ENCODE measurements at places on chromosomes 4 and X. TPM values are rescaled to one million over a fixed set of nuclear protein-coding genes. Genes with fewer than 3 reads are reported as not detected.

DGAT2L6 gene
- not detected for total RNA-seq

MAP3K15 gene
- 0.37 TPM for total RNA-seq

DNA sequence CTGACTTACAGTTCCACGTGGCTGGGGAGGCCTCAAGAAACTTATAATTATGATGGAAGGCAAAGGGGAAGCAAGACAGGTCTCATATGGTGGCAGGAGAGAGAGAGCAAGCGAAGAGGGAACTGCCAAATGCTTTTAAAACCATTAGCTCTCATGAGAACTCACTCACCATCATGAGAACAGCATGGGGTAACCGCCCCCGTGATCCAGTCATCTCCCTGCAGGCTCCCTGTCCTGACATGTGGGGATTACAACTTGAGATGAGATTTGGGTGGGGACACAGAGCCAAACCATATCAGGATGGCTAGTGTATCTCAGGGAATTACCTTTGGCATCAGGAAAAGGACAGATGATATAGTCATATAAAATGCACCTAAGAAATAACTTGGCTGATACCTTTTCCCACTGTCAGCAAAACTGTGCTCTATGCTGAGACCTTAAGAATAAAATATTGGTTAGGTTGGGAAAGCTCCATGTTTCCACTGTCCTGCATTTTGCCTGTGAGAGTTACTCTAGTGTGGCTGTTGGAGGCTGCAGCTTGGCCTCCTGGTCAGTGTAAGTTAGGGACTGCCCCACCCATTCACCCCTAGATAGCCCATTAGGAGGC is 110.3 kb downstream of the UCHL1 start:
- DNase-seq, result no peak

GRCh38 chr4:165191348-165191656 is 16.1 kb upstream of the KLHL2 start:
- DNase-seq, result no peak

DNA sequence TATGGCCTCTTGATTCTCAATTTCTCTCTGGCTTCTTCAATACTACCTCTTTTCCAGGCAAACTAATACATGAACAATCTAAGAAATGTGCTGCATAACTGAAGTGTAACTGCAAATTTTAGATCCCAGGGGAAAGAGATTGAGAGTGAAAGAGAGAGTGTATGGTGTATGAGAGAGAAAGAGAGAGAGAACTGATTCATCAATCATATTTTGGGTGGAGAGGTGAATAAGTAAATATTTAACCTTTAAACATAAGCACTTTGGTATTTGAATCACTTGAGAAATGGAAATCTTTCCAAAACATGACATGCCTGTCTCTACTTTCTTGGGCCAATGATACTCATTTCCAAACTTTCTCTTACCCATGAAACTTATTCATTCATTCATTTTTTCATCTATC is 147.2 kb upstream of the DIPK2B start:
- DNase-seq, result no peak

DNA sequence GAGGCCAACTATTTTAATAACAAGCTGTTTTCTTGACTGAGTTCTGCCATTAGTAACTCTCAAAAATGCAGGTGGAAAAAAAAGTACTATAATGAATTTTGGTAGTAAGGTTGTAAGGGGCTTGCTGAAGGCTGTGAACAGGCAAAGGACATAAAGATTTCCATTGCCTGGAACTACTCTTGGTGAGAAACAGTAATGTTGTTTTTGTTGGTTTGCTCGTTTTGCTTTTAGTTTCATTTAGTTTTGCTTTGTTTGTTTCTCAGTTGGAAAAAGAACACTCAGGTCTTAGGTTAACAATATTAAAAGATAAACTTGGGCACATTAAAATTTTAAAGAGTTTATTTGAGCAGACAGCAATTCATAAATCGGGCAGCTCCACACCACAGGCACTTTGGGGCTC is 824.5 kb upstream of the HTR2C start:
- DNase-seq, result no peak

DNA sequence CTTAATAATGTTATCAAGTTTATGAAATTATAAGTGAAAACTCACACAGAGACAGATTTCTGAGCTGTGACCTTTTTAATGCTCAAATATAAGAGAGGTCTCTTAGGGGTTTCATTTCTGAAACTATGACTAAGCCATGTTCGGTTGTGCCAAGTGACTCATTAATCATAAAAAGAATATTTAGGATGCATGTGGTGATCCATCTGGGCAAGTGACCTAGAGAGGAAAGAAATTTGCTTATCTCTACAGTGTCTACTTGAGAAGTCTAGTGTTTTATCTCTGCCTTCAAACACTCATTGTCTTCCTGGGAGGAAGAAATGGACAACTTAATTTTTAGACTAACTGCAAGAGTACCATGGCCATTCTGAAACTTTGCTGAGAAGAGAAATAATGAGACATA is 545.3 kb upstream of the GRID2 start:
- no peak for DNase-seq

DNA sequence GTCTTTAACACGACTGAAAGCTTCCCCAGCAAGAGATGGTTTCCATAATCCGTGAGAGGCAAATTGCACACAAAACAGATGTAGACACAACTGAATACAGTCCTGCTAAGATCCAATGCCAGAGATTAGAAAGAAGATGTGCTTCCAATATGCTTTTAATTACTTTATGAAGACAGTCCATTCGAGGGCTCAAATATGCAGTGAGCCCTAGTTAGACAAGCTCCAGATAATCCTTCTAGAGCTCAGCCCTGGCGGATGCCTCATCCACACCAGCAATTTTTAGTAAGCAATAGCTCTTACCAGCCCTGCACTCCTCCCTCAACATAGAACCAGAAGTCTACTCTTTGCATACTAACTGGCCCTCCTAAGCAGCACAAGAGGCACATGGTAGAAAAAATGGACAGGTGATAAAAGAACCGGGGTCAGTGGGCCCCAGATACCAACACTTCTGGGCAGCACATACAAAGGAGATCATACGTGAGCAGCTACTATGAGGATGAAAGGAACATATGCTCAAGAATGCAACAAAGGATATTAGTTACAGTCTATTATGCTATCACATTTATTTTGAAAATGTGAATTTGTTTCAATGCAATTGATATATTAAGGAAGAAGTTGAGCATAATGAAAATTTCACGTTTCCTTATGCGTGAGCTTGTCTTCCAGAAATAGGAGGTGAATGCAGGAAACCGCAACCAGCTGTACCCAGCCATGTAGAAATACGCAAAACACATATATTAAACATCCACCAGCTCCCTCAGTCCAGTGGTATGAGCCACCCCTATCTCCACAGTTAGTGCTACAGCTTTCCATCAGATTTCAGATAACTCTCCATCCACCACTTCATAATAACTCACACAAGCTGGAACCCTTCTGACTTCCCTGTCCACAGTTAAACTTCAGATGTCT is 34.3 kb downstream of the GPC4 start:
- no peak for DNase-seq

ERCC6L gene
- total RNA-seq, result 14.4 TPM

DNA sequence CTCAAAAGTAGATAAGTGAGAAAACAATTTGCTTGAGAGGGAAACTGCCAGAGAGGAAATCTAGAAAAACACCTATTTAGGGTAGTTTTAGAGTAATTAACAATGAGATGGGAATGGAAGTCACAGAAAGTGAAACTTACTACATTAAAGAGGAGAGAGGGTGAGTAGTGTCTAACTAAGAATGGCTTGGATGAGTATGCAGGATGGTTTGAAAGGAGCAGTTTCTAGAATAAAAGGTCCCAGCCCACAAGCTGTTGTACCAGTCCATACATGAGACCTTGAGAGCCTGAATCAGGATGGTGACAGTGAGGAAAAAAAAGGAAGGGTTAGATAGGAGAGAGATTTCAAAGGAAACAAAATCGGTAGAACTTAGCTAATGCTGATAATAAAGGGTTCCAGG is 1.3 kb downstream of the GAR1 start:
- DNase-seq, result no peak

DNA sequence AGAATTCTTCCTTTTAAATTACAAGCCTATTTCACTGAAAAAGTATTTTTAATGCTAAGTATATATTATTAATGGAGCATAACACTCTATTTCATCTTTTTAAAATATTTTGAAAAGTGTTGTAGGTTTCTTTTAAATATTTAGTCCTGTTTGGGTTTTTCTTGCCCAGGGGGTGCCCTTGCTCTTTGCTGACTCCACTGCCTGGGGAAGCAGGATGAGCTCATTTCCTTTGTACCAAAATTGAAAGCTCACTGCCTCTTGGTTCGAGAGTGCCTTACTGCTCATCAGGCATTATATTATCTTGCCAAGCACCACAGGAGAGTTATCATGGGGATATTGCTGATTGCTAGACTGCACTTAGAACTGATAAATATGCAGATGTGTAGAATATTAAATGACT is 819.2 kb downstream of the PCDH18 start:
- DNase-seq, result no peak

- DNase-seq, result no peak
These were observed 67.1 kb downstream of the FAAH2 start for GRCh38 chrX:57353472-57354132.

- no peak for DNase-seq
These were observed 127.1 kb downstream of the SHROOM3 start for GRCh38 chr4:76562161-76562560.

PPEF1 gene
- total RNA-seq, result not detected

DNA sequence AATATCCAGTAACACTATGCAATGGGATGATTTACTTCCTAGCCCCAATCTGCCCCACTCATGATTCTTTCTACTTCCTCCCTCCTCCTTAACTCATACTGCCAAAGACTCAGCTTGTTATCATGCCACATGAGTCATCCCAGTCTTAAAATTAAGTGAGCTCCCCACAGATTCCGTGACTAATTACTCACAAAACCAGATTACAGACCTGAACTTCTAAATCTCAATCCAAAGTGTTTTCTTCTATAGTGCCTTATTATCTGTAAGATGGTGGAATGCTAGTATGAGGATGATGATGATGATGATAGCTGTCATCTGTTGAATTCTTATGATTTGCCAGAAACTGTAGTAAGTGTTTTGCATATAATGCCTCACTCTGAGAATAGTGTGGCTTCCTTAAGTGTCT is 27.7 kb upstream of the GPC3 start:
- no peak for DNase-seq

GRCh38 chr4:55175779-55176231 is 50.4 kb upstream of the KDR start:
- no peak for DNase-seq

DNA sequence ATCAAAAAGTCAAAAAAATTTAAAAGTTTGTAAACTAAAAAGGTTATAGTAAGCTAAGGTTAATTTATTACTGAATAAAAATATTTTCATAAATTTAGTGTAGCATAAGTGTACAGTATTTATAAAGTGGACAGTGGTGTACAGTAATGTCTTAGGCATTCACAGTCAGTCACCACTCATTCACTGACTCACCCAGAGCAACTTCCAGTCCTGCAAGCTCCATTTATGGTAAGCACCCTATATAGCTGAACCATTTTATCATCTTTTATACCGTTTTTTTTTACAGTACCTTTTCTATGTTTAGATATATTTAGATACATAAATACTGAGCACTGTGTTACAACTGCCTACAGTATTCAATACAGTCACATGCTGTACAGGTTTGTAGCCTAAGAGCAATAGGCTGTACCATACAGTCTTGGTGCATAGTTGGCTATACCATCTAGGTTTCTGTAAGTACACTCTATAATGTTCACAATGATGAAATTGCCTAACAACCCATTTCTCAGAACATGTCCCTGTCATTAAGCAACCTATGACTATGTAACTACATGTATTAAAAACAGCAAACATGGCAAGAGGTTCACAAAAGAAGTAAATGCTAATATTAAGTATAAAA is 18.6 kb downstream of the ACSL4 start:
- no peak for DNase-seq

DNA sequence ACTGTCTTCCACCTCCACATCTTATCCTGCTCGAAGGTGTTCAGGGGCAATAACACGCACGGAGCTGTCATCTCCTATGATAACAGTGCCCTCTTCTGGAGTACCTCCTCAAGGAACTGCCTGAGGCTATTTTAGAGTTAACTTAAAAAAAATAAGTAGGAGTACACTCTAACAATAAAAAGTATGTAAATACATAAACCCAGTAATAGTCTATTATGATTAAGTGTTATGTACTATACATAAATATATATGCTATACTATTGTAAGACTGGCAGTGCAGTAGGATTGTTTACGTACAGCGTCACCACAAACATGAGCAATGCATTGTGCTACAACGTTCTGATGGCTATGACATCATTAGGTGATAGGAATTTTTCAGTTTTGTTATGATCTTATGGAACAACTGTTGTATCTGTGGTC is 34.5 kb upstream of the TLR2 start:
- DNase-seq, result no peak

- DNase-seq, result no peak
These were observed 722 bp upstream of the PNCK start for GRCh38 chrX:153674219-153674851.

CYLC1 gene
- total RNA-seq, result not detected

ARSJ gene
- total RNA-seq, result not detected

GRCh38 chr4:98641376-98641775 is 17.0 kb downstream of the TSPAN5 start:
- no peak for DNase-seq

DNA sequence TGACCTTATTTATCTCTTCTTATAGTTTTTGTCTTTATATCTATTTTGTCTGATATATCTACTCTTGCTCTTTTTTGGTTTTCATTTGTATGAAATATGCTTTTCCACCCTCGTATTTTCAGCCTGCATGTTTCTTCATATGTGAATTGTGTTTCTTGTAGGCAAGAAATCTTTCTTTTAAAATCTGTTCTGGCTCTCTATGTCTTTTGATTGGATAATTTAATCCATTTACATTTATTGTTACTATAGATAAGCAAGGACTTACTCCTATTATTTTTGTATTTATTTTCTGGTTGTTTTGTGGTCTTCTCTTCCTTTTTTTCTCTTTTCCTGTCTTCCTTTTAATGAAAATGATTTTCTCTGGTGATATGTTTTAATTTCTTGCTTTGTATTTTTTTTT is 403.1 kb downstream of the DCAF12L2 start:
- no peak for DNase-seq

MAGEA12 gene
- not detected for total RNA-seq

DNA sequence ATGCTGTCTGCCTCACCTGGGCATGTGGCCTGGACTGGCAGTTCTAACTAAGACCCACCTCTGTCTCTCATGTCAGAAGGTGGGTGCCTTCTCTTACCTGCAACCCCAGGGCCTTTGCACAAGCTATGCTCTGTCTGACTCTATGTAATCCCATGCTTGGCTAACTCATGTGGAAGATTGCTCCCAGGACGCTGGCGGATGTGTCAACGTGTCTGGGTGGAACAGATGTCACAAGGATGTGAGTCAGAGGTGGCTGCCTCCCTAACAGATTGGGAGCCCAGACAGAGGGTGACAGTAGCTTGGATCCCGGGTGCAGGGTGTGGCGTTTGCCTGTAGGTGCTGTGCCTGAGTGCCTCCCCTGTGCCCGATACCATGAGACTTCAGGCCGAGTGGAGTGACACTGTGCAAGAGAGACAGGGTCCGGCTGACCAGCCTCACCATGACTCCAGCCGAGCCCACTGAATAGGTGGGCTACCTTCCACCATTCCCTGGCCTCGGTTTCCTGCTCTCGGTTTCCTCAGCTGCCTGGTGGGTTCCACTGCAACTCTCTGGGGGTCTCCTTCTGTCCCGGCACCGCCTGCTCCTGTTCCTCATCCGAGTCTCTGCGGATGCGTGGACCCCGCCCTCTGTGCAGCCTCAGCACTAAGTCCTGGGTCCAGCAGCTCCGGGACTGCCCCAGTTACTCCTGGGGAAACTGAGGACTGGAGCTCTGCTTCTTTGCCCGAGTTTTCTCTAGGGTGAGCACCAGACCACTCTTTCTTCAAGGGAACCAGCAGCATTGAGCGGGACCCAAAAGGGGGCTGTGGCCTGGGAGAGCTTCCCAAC is 11.0 kb downstream of the SH3BP2 start:
- DNase-seq, result no peak

LINC00632 gene
- 0.31 TPM for total RNA-seq

GRCh38 chr4:28146191-28146590 is 1285.5 kb downstream of the STIM2 start:
- no peak for DNase-seq
